Activated CD4-positive, alpha-beta T cell treated with anti-CD3 and anti-CD28 coated beads, Interleukin-2, amount 50 U/mL, for 16 hours (primary cell): ENCODE measurements at places on chromosomes 5 and 9.

- DNase-seq: no peak
Observed at GRCh38 chr5:153702265-153702664, 211.8 kb downstream of the GRIA1 start.

GRCh38 chr5:150286820-150287219 lies 2.8 kb downstream of the CAMK2A start:
- no peak for DNase-seq

DNA sequence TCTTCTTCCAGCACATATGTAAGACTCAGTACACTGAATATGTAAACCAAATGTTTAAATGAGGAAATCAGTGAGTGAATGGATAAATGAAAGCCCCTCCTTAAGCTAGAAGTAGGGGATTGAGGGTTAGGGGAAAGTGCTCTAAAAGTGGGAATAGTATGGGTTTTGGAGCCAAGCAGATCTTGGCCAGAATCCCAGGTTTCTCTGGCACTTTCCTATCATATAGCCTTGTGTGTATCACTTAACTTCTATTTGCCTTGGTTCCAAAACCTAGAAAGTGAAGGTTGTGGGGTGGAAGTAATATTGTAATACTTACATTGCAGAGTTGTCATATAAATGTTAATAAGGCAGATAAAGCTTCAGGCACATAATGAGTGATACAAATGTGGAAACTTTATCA lies 45.0 kb upstream of the SV2C start:
- DNase-seq: no peak

- DNase-seq: no peak
Observed at GRCh38 chr5:147863454-147864158, 14.9 kb upstream of the SCGB3A2 start.

- DNase-seq: no peak
Observed at GRCh38 chr5:1468629-1469527, 23.6 kb upstream of the SLC6A3 start.

- no peak for DNase-seq
Observed at GRCh38 chr9:116278326-116278725, 124.7 kb downstream of the PAPPA start.

DNA sequence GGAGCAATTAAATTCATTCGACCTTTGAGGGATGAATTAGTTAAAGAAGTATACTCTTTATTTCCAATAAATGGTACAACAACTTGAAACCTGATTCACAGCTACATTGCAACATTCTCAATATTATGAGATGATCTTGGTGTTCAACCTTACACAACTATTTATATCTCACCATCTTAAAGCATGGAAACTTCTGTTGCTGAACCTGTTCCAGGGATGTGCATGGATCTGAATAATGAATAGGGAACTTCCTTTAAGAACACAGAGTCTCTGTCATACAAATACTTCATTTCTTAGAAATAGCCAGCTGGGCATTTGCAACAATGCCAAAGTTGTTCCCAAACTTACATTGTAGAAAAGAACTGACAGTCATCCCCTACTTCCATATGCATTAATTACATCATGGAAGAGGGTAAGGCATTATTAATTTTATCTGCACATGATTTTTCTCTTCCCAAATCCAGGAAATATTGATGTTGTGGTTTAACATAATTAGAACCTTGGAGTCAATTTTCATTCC lies 39.8 kb upstream of the CCDC112 start:
- no peak for DNase-seq

DNA sequence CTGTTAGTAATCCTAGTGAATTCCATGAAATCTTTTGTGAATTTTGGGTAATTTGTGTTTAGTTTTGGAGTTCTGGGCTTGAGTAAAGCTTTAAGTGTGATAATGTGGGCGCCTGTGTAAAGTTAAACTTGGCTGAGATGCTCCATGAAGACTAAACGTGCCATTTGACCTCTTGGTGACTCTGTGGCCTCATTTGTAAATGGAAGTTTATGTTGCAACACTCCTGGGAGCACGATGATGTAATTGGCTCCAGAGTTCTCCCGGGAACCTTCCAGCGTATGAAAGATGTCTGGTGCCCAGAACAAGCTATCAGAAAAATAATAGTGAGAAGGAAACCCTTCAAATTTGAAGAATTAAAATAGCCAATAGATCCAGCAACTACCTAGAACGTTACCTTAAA lies 981.2 kb downstream of the TLE4 start:
- no peak for DNase-seq

DNA sequence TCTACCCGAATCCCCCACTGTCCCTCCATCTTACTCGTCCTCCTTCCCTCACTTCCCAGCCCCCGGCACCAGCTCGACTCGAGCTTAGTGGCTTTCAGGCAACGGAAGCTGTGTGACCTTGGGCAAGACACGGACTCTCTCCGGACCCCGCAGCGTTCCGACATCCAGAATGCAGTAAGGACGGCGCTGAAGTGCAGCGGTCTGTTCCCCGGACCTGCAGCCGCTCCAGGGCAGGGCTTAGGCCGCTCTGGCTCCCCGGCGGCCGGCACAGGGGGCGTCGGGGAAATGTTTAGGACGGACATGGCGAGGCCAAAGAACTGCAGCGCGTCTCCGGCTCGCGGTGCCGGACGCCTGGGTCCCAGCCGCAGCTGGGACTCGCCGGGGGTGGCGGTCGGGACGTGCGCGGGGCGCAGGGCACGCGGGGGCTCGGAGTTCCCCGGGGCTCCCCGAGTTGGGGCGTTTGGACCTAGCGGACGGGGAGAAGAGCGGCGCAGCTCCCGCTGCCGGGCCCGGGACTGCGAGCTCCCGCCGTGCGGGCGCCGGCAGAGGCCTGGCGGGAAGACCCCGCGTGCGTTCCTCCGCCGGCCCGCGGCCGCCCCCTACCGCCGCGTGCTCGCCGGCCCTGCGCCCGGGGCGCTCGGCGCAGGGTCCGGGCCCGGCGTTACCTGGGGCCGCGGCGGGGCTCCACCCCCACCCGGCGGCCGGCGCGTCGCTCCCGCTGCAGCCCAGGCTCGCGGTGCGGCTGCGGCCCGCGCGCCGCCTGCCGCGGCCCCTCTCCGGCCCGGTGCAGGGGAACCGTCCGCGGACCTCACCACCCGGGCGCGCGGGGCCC lies 5.6 kb upstream of the RNF44 start:
- DNase-seq: no peak

DNA sequence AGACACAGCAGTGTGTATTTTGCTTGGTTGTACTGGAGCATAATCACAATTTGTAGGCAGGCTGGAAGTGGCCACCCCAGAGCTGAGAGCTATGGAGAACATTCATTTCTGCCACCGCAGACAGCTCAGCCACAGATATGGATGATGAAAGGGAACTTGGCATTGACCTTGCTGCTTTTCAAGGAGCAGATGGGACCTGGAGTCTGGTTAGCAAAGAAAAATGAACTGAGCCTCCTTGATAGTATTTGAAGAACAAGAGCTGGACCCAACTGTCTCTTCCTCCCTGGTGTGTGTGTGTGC lies 395.2 kb upstream of the ZNF462 start:
- DNase-seq: no peak

DNA sequence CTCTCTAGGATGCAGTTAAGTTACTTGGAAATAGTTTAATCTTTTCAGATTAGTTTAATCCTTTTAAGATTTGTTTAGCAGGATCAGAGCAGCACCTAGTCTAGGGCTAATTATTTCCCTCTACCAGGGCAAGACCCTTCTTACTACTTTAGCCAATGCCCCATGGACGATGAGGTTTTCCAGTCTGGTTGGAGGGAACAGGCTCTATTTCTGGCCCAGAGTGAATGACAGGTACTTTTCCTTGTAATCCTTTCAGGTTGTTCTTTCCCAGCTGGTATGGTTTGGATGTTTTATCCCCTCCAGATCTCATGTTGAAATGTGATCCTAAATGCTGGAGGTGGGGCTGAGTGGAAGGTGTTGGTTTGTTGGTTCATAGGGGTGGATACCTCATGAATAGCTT lies 27.2 kb downstream of the PTTG1 start:
- no peak for DNase-seq

DNA sequence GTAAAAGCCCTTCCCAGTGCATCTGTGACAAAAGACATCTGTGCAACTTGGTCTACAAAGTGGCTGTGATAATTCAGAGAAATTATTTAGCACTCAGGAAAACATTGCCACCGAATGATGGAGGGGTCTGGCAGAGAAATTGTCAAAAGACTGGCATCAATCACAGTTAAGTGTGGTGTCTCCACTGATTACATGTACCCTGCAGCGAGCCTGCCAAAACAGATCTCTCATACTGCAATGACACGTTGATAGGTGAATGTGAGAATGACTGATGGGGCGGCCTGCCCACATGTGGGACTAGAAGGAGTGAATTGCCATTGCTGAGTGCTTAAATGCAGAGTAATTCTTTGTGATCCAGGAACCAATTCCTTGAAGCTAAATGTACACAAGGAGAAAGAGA lies 136.4 kb upstream of the PCSK5 start:
- DNase-seq: no peak

GRCh38 chr9:109335929-109336328 lies 15.1 kb upstream of the EPB41L4B start:
- DNase-seq: no peak
